ENCODE measurements at places on chromosomes 2 and 18.
A peak's percentile ranks its signal among the peaks of the same experiment; 100 is the strongest.

- DNase-seq: no peak
Measured at GRCh38 chr2:190592831-190593230, 56.1 kb upstream of the NAB1 start.

- DNase-seq: no peak
Measured at GRCh38 chr2:120538691-120539423, 192.9 kb downstream of the INHBB start.

GRCh38 chr2:17877811-17878280, 621 bp upstream of the KCNS3 start:
- no peak for DNase-seq

- no peak for DNase-seq
Measured at GRCh38 chr2:191144217-191144616, 6.6 kb downstream of the STAT4 start.

DNA sequence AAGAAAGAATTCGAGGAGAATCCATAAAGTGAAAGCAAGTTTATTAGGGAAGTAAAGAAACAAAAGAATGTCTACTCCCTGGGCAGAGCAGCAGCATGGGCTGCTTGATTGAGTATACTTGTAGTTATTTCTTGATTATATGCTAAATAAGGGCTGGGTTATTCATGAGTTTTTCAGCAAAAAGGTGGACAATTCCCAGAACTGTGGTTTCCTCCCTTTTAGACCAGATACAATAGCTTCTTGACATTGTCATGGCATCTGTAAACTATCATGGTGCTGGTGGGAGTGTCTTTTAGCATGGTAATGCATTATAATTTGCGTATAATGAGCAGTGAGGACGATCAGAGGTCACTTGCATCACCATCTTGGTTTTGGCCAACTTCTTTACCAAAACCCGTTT, 25.6 kb upstream of the TBC1D8 start:
- no peak for DNase-seq

- no peak for DNase-seq
Measured at GRCh38 chr2:200787351-200788120, 24.2 kb upstream of the BZW1 start.

- no peak for DNase-seq
Measured at GRCh38 chr2:240013343-240013742, 11.8 kb downstream of the NDUFA10 start.

- no peak for DNase-seq
Measured at GRCh38 chr2:207762146-207762545, 7.6 kb downstream of the FZD5 start.

DNA sequence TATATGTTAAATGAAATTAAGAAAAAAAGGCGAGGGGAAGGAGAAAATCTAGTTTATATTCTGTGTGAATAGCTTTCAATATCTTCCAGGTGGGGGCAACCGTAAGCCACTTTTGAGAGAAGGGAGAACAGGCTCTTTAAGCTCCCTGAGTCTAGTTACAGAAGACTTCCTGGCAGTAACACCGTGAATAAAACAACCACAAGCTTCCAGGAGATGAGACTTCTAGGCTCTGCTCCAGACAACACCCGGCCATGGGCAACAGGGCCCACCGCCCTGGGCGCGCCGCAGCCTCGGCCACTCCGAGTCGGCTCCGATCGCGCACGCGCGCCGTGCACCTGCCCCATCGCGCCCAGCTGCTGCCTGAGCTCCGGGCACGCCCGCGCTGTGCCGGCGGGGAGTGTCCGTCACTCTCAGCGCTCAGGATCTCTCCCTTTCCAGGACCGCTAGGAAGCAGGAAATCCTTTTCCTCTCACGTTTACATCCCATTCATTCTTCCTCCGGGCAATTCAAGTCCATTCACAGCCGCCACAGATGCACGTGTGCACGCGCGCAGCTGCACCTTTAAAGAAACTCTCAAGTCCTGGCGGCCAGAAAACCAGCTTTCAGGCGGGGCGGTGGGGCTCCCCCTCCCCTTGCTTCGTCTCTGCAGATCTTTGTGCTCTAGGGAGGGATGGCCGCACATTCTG, 19.4 kb upstream of the PAX3 start:
- DNase-seq: peak; percentile 27

- no peak for DNase-seq
Measured at GRCh38 chr2:237243487-237243886, 157.8 kb downstream of the COPS8 start.

DNA sequence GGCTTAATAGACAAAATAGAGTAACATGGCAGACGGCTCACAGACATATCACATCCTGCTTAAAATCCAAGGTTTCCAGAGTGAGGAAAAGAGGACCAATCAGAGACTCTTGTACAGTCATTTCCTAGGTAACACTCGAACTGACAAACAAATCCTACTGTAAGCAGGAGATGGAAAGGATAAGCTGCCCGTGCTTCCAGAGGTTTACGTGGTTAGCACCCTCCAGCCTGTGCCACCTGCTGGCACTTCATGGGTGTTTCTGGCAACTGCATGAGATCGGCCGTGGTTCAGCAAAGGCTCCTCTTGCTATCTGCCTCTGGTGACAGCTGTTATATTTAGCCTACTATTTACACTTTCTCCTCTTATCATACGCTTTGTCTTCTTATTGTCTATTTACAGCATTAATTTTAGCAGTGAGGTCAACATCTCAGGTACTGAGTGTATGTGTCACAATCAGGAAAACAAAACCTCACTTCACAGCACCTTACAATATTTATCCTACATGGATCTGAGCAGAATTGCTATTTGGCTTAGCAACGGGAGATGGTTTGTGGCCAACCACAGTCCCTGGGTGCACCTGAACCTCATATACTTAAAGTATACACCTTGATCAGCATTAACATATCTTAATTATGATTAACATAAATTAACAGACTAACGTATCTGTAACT, 226.9 kb downstream of the TMEM163 start:
- no peak for DNase-seq

- no peak for DNase-seq
Measured at GRCh38 chr2:67526283-67526682, 129.2 kb downstream of the ETAA1 start.

- DNase-seq: no peak
Measured at GRCh38 chr2:127593228-127594115, 52.5 kb upstream of the GPR17 start.

GRCh38 chr18:48217258-48218250, 191.6 kb downstream of the ZBTB7C start:
- no peak for DNase-seq

- DNase-seq: peak; percentile 63
Measured at GRCh38 chr18:76922107-76922506, 99.8 kb downstream of the ZNF236 start.

DNA sequence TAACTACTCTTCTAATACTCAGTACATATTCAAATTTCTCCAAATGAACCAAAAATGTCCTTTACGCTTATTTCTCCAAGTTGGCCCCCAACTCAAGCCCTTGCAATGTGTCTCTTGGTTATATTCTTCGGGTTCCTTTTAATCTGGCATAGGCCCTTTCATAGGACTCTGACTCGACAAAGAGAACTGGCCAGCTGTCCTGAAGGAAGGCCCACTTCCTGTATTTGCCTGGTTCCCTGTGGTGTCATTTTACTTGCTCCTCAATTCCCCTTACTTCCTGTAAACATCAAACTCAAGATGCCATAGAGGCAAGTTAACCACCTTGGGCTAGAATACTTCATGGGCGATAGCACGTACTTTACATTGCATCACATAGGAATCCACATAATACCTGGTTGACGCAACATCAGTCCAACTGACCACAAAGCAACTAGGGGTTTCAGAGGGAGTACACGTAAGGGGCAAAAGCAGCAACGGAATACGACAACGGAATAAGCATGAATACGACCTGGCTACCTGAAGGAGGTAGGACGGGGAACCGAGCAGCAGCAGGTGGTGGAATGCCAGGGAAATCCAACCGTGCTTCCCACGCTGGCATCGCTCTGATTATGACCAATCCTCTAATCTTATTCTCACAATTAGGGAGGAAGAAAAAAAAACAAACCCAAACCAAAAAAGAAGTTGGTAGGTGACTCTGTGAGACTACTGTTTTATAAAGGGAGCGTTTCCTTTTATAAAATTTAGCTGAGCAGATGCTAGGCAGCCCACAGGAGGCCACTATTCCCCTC, 823 bp upstream of the GORASP2 start:
- DNase-seq: no peak

DNA sequence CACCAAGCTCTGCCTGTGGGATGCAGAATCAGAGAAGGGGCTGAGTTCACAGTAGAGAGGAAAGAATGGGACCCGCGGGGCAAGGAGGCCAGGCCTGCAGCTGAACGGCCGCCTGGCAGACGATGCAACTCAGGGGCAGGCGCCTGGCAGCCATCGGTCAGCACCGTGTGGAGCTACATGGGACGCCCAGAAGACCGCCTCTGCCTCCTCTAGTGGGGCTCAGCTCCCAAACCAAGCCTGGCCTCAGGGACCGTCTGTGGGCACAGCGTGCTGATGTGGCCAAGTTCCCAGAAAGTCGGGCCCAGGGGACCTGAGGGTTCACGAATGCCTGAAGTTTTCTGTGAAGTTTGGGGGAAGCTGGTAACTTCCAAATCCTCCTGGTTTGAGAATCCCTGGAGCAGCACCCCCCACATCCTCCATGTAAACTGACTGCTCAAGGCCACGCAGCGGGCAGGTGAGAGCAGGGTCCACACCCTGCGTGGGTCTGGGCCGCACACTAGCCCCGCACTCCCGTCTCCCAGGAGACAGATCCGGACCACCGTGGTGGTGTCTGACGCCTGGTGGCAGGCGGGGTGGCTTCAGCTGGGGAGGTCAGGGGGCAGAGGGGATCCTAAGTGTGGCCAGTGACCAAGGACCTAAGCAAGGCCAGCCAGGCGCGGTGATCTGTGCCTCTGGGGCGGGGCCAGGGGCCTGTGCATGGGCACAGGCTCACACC, 14.6 kb downstream of the SNORC start:
- DNase-seq: no peak

DNA sequence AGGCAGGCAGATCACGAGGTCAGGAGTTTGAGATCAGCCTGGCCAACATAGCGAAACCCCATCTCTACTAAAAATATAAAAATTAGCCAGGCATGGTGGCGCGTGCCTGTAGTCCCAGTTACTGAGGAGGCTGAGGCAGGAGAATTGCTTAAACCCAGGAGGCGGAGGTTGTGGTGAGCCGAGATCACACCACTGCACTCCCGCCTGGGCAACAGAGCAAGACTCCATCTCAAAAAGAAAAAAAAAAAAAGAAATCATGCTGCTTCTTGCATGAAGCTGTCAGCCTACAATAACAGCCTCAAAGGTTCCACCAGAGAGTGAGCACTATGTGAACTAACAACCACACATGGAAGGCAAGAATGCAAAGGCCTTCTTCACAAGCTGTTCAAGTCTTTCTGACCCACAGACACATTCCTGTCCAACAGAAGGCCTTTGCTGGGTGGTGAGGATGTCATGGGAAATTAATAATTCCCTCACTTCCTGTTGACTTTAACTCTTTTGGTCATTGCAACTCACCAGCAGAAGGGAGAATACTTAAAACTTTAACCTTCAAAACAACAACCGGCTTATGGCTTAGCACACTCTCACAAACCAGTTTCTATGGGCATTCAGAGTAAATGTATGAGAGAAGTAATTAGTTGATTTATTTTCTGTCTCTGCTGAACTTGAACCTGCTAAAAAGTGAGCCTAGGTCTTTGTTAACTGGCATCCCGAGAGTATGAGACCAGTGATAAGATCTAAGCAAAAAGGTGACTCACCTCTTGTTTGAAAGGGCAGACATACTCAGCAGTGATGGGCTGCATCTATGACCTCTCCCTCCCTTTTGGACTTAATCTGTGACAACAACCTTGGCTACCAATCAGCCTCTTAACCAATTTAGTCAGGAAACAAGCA, 11.8 kb downstream of the PLEKHM3 start:
- DNase-seq: no peak

DNA sequence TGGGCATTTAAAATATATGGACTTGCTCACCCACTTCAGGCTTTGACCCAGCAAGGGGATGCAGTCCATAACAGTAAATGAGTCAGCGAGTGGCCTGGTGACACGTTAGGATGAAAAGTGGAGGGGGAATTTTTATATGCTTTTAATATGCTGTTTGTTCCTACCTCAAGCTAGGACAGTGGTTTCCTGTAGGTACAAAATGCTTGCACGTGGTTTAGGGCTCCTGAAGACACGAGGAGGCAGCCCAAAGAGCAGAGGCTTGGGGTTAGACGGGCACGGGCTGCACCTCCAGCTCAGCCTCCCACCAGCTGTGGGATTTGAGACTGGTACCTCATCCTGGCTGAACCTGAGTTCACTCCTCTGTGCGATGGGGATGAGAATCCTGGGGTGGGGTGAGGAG, 306.2 kb upstream of the CXCR4 start:
- no peak for DNase-seq

GRCh38 chr2:239268082-239268481, 132.7 kb downstream of the HDAC4 start:
- no peak for DNase-seq

DNA sequence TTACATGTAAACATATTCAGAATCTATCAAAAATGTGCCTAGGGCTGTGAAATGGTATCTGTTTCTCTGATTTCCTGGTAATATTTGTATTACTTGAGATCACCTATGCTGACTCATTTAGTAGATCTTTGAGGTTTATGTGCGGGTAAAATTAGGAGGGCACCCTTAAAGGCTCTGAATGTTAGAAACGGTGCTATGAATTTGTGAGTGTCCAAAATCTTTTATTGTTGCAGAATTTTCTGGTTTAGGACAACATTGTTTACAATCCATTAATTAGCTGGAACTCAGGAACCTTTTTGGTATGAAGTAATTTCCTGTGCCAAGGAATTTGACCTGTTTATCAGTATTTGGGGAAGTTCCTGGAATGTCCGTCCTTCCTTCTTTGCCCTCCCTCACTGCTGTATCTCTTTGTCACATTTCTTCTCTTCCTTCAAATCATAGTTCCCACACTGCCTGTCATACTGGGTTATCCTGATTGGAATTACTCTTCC, 130.5 kb downstream of the TANC1 start:
- no peak for DNase-seq

DNA sequence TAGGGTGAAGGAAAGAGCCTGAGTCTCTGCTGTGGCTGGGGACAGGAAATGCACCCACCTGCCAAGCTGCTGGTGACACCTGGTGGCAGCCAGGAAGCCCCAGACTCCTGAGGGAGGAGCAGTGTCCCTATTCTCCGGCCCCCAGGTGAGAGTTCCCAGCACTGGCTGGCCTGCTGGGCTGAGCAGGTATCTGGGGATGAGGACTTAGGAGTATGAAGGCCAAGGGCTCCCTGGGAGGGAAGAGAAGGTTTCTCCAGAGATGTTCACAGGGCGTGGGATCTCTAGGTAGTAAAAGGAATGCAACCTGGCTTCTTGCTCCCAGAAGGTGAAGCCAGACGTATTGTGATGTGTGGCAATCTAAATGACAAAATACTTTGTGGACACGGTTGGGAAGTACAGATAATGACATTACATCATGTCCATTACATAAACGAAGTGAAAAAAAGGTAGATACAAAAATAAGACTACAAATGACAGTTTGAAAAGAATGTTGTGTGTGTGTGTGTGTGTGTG, 75.8 kb upstream of the SLC1A4 start:
- no peak for DNase-seq

DNA sequence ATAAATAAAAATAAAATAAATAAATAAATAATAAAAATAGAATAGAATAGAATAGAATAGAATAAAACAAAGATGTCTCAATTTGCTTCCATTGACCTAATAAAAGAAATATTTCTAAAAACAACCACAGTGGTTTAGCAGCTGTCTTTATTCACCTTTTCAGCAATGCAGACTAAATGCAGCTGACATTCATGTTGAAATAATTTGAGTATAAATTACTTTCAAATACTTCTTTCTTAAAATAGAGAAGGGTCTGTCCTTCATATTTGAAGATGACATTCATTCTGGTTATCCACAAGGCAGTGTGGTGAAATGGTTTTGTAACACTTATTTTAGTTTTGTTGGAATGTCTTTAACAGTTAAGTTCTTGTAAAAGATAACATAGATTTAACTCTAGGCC, 469.4 kb downstream of the IRS1 start:
- DNase-seq: no peak

GRCh38 chr2:85628658-85629057, 12.7 kb downstream of the USP39 start:
- DNase-seq: no peak

Measured in CD4-positive, alpha-beta T cell treated with Interleukin-15 for 1 hour (primary cell).